Keratinocyte (primary cell): ENCODE measurements at places on chromosomes 2 and 18. TPM values are rescaled to one million over a fixed set of nuclear protein-coding genes. Genes with fewer than 3 reads are reported as not detected.

Gene CETN1
- not detected in 3 replicates for polyA plus RNA-seq

Gene EMX1
- polyA plus RNA-seq, result not detected in 3 replicates

Gene CRYBA2
- polyA plus RNA-seq, result not detected in 3 replicates

Gene OSR1
- polyA plus RNA-seq, result 0.09 to 0.20 TPM (median 0.14 TPM) in 3 replicates

Gene IL37
- polyA plus RNA-seq, result 0.33 to 0.73 TPM (median 0.63 TPM) in 3 replicates

Gene APLF
- 1.6 to 3.0 TPM (median 2.3 TPM) in 3 replicates for polyA plus RNA-seq

Gene GREB1
- polyA plus RNA-seq, result 0.02 to 0.13 TPM (median 0.03 TPM) in 3 replicates

Gene NGEF
- polyA plus RNA-seq, result 0.03 to 0.17 TPM (median 0.13 TPM) in 3 replicates

Gene RUFY4
- not detected in 3 replicates for polyA plus RNA-seq

Gene MRPL44
- 18.2 to 27.9 TPM (median 27.1 TPM) in 3 replicates for polyA plus RNA-seq

Gene PSD4
- 10.4 to 17.3 TPM (median 11.1 TPM) in 3 replicates for polyA plus RNA-seq
